ENCODE measurements at places on chromosomes 4 and X.

DNA sequence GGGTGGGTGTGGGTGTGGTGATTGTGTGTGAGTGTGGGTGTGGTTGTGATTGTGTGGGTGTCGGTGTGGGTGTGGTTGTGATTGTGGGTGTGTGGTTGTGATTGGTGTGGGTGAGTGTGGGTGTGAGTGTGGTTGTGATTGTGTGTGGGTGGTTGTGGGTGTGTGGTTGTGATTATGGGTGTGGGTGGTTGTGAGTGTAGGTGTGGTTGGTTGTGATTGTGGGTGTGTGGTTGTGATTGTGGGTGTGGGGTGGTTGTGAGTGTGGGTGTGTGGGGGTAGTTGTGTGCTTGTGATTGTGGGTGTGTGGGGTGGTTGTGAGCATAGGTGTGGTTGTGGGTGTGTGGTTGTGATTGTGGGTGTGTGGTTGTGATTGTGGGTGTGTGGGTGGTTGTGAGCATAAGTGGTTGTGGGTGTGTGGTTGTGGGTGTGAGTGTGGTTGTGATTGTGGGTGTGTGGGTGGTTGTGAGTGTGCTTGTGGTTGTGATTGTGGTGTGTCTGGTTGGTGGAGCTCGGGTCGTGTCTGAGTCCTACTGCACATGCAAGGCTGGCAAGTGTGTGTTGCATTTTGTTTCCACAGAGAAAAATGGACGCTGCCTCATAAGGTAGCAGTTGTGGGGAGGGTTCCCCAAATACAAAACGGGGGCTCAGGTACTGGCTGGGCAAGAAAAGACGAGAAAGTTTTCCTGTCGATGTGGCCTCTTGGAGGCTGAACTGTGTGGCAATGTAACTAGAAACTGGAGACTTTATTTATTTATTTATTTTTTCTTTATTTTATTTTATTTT lies 116.7 kb downstream of the UBE2K start:
- no peak for DNase-seq

- DNase-seq = no peak
Observed at GRCh38 chr4:91471280-91471679, 832.5 kb upstream of the GRID2 start.

- no peak for DNase-seq
Observed at GRCh38 chrX:67718926-67719325, 175.1 kb downstream of the AR start.

- DNase-seq = no peak
Observed at GRCh38 chr4:80138551-80139538, 58.5 kb upstream of the PRDM8 start.

GRCh38 chr4:151314010-151314355 lies 11.4 kb downstream of the SH3D19 start:
- DNase-seq = no peak

DNA sequence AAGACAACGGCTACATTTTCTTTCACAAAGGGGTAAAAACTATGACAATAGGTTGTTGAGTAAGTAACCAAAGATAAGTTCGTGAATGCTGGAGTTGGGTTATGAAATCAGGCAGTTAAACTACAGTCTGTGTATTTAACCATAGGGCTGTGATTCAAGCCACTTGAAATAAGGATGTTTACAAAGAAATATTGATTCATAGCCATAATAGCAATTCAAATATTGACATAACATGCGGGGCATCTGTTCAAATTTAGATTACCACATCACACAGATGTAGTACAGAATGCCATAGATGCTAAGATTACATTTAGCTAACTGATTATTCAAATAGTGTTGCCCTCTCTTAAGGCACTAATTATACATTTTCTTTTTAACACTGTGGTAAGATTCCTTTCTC lies 364.1 kb downstream of the FSTL5 start:
- no peak for DNase-seq

Measured in SW480 (cell line).